ENCODE measurements at places on chromosomes 13 and 19. TPM values are rescaled to one million over a fixed set of nuclear protein-coding genes. Genes with fewer than 3 reads are reported as not detected.

GRK1 gene
- 0.31 TPM for total RNA-seq

PSG2 gene
- total RNA-seq = not detected

GRCh38 chr19:57342582-57342981 lies 8.5 kb upstream of the ZNF304 start:
- no peaks in the 10 kb centered on the region for H3K27me3 ChIP-seq
- no peaks in the 10 kb centered on the region for H3K36me3 ChIP-seq
- H3K4me1 ChIP-seq = no peaks in the 10 kb centered on the region
- no peak overlapping the region for H3K4me3 ChIP-seq
- DNase-seq = no peak

GRCh38 chr19:9996541-9996940 lies 13.8 kb downstream of the COL5A3 start:
- no peak overlapping the region for H3K27ac ChIP-seq
- DNase-seq = no peak
- no peaks in the 10 kb centered on the region for H3K36me3 ChIP-seq
- no peak overlapping the region for H3K4me3 ChIP-seq
- no peaks in the 10 kb centered on the region for H3K27me3 ChIP-seq

DNA sequence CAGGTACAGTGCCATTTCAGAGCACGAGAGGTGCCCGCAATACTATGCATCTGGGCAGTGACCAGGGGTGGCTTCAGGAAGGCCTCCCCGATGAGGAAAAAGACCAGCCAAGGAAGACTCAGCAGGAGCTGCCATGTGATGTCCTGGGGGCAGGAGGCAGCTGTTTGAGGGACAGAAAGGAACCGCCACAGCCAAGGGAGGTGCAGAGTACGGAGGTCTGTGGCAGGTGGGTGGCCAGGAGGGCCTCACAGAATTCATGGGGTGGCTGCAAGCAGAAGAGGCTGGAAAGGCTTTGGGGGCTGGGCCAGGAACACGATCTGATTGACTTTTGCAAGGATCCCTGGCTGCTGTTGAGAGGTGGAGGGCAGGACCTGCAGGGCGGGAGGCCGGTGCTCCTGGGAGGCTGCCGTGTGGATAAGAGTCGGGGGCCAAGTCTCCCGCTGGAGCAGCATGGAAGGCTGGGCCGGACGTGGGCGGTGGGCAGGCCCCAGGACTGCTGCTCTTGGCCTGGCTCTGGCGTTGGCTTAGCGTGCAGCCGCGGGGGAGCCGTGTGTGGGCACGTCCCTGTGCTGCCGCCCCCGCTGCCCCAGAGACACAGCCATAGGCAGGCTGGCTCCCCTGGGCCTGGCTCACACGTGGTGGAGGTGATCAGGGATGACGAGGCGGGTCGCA lies 29.1 kb downstream of the CEBPA start:
- H3K27ac ChIP-seq = no peak overlapping the region
- DNase-seq = no peak
- no peaks in the 10 kb centered on the region for H3K36me3 ChIP-seq
- no peaks in the 10 kb centered on the region for H3K4me1 ChIP-seq
- no peaks in the 10 kb centered on the region for H3K27me3 ChIP-seq

ZNF527 gene
- total RNA-seq = 5.2 TPM

DNA sequence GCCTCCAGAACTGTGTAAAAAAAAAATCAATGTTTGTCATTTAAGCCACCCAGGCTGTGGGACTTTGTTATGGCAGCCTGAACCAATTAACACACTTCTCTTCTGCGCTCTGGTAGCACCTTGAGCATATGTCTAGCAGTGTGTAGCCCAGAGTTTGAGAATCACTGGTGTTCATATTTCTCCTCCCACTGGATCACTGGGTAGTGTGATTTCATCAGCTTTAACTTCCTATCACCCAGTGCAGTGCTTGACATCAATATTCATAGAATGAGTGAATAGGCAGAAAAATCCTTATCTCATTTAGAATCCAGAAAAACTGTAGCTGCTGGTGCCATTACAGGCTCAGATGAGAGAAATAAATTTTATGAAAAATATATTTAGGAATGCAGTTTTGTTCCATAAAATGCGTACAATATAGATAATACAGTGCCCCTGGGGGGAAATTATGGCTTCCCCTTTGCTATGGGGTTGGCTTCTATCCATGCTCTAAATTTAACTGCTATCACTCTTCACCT lies 30.7 kb upstream of the WASF3 start:
- H3K4me1 ChIP-seq = no peaks in the 10 kb centered on the region
- no peaks in the 10 kb centered on the region for H3K27me3 ChIP-seq
- H3K4me3 ChIP-seq = no peak overlapping the region
- no peak overlapping the region for H3K27ac ChIP-seq
- no peaks in the 10 kb centered on the region for H3K36me3 ChIP-seq

FAM83E gene
- total RNA-seq = 9.5 TPM

DNA sequence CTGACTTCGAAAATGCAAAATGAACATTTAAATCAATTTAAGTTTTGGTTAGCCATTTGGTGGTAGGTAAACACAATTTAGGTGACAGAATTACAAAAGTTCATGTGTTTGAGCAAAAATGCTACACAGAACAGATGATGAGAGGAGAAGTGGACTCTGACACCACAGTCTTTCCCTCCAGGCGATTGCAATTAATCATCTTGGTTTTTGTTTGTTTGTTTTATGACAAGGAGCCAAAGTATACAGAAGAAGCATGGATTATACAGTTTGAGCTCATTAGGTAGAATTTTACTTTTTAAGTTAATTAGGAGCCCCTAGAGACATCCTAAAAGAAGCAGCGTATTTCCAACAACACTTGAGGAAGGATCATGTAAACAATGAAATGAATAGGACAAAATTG lies 49.3 kb upstream of the FREM2 start:
- no peak overlapping the region for H3K27ac ChIP-seq
- H3K27me3 ChIP-seq = no peaks in the 10 kb centered on the region
- H3K36me3 ChIP-seq = no peaks in the 10 kb centered on the region
- H3K4me3 ChIP-seq = no peak overlapping the region
- H3K4me1 ChIP-seq = 0 out of 2 replicates have a peak, but pooled peaks cover 2% of the 10 kb centered on the region

POU4F1 gene
- 0.26 TPM for total RNA-seq

- H3K4me3 ChIP-seq = no peak overlapping the region
- no peaks in the 10 kb centered on the region for H3K4me1 ChIP-seq
- H3K27ac ChIP-seq = no peak overlapping the region
These were observed 247.1 kb downstream of the DCT start for GRCh38 chr13:94232161-94232950.

DNA sequence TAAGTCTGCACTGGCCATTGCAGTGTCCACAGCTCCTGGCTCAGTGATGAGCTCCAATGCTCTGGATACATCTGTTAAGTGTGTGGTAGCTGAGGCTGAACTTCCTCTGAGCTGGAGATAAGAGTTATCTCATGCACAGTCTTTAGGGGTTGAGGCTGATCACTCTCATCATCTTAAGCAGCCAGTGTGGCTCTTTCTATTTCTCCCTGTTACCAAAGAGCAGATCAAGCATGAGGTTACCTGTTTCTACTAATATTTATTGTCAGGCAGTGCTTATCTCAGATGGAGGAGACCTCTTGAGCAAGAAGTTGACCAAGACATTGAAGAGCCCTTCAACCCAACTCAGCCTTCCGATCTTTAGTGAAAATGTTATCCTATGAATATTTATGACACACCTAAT lies 6.6 kb upstream of the OR10H2 start:
- H3K27ac ChIP-seq = no peak overlapping the region
- no peaks in the 10 kb centered on the region for H3K27me3 ChIP-seq
- 0 out of 2 replicates have a peak, but pooled peaks cover 3% of the 10 kb centered on the region for H3K36me3 ChIP-seq
- no peaks in the 10 kb centered on the region for H3K4me1 ChIP-seq
- H3K4me3 ChIP-seq = no peak overlapping the region

DNA sequence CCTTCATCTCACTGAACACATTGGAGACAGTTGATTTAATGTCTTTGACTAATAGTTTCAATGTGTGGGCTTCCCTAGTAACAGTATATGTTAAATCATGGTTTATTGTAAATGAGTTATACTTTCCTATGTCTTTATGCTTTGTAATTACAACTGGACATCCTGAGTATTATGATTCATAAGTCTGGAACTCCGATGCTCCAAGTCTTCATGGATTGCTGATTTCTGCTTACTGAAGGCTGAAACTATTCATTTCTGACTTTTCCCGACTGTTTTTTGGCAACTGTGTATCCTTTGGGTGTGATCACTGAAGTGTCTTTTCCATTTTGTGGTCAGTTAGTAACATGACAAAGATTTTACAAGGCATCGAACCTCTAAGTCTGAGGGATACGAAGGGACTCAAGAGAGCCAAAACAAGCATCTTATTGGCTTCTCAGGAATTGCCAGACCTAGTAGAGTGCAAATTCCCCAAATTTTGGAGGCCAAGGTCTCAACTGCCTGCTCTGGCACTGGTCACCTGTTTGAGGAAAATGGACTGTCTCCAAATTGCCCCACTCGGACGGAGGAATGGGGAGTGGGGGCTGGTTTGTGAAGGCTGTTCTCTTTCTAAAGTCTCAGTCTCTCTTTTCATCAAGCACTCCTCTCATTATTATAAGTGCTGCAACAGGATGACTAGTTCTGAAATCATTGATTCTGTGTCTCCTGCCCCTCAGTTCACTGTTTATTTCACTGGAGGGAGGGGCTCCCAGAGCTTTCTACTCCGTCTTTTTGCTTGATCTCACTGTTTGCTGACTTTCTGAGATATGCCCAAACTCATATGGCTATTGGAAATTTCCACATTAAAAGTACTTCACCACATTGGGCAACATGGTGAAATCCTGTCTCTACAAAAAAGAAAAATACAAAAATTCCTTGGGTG lies 20.2 kb upstream of the CD70 start:
- H3K27me3 ChIP-seq = no peaks in the 10 kb centered on the region
- H3K4me1 ChIP-seq = no peaks in the 10 kb centered on the region
- no peak for DNase-seq
- no peaks in the 10 kb centered on the region for H3K36me3 ChIP-seq

All from H9 (cell line).